PC-3 (cell line): ENCODE measurements at places on chromosomes 6 and 20.
A peak's percentile ranks its signal among the peaks of the same experiment; 100 is the strongest.

DNA sequence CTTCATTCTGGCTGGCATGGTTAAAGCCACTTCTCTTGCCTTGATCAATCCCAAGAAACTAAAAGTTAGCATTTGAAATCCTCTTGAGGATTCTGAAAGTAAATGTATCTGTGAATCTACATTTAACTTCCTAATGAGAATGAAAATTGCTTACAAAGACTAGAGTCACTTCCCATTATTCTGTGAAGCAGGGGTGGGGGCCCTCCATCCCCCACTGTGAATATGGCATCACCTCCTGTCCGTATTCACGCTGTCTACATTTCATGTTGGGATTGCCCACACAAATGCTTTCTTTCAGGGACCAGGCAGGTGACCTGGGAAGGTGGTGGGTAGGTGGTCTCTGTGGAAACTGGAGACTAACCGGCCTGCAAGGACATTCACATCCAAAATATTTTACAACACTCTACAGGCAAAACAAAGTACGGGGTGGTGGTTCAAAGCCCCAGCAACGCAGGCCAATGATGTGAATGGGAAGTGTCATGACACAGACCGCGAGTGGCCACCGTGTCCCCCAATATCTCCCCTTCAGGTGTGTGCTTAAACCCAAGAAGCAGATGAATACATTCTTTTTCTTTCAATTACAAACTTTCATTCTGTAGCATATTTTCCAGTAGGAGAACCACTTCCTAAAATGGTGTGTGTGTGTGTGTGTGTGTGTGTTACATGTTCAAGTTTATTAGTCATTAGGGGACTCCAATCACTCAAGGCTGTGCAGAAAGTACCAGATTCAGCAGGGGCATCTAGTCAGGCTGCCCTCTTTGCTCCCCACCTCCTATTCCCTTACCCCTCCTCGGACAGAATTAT lies 132.2 kb downstream of the PRND start:
- no peak for DNase-seq

- DNase-seq: peak; percentile 32
These were observed 52.2 kb downstream of the TPBG start for GRCh38 chr6:82415820-82416219.

DNA sequence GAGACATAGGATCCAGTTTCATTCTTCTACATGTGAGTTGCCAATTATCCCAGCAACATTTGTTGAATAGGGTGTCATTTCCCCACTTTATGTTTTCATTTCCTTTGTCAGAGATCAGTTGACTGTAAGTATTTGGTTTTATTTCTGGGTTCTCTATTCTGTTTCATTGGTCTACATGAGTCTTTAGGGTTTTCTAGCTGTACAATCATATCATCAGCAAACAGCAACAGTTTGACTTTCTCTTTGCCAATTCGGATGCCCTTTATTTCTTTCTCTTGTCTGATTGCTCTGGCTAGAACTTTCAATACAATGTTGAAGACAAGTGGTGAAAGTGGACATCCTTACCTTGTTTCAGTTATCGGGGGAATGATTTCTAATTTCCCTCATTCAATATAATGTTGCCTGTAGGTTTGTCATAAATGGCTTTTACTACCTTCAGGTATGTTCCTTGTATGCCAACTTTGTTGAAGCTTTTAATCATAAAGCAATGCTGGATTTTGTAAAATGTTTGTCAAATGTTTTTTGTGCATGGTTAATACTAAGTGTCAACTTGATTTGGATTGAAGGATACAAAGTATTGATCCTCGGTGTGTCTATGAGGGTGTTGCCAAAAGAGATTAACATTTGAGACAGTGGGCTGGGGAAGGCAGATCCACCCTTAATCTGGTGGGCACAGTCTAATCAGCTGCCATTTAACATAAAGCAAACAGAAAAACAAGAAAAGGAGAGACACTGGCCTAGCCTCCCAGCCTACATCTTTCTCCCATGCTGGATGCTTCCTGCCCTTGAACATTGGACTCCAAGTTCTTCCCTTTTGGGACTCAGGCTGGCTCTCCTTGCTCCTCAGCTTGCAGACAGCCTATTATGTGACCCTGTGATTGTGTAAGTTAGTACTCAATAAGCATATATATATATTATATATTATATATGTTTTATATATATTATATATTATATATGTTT lies 23.3 kb downstream of the MICA start:
- DNase-seq: no peak

DNA sequence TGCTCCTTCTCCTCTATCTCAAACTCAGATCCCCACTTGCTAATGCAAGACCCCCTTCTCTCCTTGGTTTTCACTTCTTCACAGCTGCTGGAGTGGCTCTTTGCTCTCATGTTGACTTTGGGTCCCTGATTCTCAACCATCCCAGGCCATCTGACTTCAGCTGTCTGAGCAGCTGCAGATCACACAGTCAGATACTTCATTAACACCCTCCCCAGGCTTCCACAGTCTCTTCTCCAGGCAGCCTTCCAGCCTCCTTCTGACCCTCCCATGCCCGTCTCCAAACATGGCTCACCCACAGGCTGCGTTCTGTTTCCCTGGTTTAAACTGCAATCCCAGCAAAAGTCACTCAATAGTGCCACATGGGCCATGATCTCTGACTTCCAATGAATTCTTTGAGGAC lies 65.4 kb downstream of the HIVEP2 start:
- no peak for DNase-seq

DNA sequence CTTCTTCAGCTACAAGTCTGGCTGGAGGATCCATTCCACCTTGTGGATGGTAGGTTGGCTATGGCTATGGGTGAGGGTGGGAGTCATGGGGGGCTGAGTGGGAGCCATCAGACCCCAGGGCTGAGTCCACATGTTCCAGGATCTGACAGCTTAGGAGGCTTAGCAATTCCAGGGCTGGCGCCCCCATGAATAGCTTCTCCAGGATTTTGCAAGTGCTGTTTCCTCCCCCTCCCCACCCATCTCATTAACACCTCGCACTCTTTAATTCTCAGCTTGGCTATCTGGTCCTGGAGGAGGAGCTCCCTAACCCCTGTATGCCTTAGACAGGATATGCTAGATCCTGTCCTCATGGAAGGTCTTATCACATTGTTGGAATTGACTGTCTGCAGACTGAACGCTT lies 39.0 kb upstream of the ANGPT4 start:
- no peak for DNase-seq

GRCh38 chr6:147156799-147157382 lies 47.3 kb upstream of the STXBP5 start:
- DNase-seq: no peak

GRCh38 chr20:23459461-23460150 lies 6.9 kb upstream of the CST11 start:
- no peak for DNase-seq

GRCh38 chr6:23175391-23175790 lies 606.0 kb downstream of the HDGFL1 start:
- DNase-seq: no peak

GRCh38 chr6:133764008-133764753 lies 124.7 kb upstream of the TCF21 start:
- DNase-seq: peak; percentile 15

DNA sequence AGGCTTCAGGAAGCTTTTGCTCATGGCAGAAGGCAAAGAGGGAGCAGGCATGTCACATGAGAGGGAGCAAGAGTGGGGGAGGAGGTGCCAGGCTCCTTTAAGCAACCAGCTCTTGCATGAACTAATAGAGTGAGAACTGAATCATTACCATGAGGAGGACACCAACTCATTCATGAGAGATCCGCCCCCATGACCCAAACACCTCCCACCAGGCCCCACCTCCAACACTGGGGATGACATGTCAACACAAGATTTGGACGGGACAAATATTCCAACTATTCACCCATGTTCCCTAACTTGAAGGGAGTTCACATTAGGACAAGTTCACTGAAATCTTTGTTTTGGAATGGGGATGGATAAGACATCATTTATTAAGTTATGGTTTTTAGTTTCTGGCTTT lies 155.2 kb upstream of the ESR1 start:
- DNase-seq: no peak

- DNase-seq: peak; percentile 99
These were observed 37.5 kb upstream of the IER3 start for GRCh38 chr6:30781743-30782424.

DNA sequence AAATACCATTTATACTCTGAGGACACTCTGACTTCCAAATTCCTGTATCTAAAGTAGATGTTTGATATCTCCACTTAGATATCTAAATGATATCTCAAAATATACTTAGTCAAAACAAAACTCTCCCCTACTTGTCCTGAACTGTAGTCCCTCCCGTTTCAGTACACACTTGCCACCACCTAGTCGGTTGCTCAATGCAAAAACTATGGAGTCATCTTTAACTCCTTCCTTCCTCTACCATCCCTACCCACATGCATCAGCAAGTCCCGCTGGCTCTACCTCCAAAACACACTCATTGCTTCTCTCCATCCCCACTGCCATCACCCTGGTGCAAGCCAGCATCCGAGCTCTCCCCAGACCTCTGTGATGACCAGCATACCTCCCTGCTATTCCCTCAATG lies 13.2 kb downstream of the STX7 start:
- no peak for DNase-seq

GRCh38 chr6:56361812-56362211 lies 114.4 kb upstream of the COL21A1 start:
- DNase-seq: peak; percentile 12

DNA sequence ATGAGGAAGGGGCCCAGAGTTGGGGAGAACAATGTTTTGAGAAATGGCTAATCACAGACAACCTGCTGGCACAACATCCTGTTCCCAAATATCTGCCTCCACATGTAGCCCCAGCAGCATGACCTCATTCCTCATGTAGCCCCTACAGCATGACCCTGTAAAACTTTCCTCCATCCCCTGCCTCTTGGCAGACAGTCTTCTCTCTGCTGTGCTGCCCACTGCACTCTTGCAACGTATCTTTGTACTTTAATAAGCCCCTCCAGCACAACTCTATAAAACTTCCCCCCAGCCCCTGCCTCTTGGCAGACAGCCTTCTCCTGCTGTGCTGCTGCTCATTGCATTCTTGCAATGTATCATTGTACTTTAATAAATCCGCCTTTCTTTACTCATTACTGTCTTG lies 278.8 kb downstream of the HDGFL1 start:
- DNase-seq: no peak

DNA sequence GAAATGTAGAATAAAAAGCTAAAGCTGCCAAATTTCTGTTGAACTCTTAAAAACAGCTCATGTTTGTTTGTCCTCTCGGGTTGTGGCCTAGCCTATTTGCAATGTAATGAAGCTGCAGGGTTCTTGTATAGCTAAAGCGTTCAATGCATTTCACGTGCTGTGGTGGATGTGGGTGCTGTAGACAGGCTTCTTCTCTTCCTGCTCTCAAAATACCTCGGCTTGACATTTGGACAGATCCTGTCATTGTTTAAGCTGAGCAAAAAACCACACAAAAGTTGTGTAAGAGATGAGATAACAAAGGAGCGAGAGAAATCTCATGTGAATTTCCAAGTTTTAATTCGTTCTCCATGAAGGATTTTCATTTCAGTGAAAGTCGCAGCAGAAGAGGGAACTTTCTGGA lies 196.3 kb upstream of the UST start:
- no peak for DNase-seq

DNA sequence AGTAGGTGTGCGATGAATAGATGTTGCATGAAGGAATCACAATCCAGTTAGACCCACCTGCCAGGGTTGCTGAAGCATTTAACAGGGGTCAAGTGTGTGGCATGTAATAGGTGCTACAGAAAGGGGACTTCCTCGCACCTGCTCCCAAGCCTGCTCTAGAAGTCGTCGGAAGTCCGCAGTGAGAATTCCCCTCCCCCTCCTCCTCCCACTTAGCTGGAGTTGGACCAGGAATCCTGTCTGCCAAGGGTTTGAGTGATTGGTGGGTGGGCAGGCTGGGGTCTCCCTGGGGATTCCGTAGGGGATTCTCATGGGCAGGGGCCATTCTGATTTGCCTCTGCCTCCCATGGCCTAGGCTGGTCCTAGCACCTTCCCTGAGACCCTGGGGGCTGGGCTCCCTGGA lies 10.3 kb downstream of the SCRT2 start:
- DNase-seq: no peak

- DNase-seq: no peak
These were observed 37.1 kb upstream of the RPS6KA2 start for GRCh38 chr6:166664135-166664534.

GRCh38 chr6:155882527-155883333 lies 427.1 kb upstream of the NOX3 start:
- no peak for DNase-seq

- DNase-seq: no peak
These were observed 25.2 kb upstream of the QKI start for GRCh38 chr6:163389354-163389753.

DNA sequence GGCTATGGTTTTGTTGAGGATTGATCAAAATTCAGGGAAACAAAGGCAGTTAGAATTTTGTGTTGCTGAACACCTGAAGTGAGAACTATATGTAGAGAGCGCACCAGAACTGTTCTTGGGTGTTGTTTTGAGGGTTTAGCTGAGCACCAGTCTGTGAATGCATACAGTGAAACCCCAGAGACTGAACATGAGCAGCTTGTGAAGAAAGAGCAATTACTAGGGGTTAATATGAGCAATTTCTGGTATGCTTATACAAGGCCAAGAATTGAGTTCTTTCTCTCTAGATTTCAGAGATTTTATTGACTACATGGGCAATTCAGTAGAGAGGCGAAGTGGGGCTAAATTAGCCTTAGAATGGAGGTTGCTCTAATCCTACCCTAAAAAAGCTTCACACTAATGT lies 93.9 kb downstream of the CD2AP start:
- no peak for DNase-seq

- no peak for DNase-seq
These were observed 21.8 kb downstream of the PFDN4 start for GRCh38 chr20:54229566-54230160.
